NCI-H2081 (cell line): ENCODE measurements at places on chromosomes 16 and 17.

- DNase-seq = peak; percentile 75
Measured at GRCh38 chr17:76005263-76006149, 4.9 kb downstream of the CDK3 start.

DNA sequence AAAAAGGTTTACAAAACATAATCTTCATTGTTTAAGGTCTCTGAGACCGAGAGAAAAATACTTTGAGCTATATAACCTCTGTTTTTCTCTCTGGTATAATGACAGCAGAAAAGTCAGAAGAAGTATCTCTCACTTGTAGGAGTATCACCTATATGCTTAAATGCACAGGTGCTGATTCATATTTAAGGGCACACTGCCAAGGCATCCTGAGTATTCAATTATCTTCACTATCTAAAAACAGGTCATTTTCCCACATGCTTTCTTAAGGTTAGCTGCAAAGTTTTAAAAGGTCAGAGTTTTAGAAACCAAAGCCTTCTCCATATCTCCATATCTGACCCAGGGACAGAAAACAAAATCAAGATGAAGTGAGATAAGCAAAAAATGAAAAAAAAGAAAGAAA is 99.3 kb upstream of the C17orf78 start:
- DNase-seq = peak; percentile 10

- no peak for DNase-seq
Measured at GRCh38 chr16:66300501-66300900, 66.0 kb upstream of the CDH5 start.

DNA sequence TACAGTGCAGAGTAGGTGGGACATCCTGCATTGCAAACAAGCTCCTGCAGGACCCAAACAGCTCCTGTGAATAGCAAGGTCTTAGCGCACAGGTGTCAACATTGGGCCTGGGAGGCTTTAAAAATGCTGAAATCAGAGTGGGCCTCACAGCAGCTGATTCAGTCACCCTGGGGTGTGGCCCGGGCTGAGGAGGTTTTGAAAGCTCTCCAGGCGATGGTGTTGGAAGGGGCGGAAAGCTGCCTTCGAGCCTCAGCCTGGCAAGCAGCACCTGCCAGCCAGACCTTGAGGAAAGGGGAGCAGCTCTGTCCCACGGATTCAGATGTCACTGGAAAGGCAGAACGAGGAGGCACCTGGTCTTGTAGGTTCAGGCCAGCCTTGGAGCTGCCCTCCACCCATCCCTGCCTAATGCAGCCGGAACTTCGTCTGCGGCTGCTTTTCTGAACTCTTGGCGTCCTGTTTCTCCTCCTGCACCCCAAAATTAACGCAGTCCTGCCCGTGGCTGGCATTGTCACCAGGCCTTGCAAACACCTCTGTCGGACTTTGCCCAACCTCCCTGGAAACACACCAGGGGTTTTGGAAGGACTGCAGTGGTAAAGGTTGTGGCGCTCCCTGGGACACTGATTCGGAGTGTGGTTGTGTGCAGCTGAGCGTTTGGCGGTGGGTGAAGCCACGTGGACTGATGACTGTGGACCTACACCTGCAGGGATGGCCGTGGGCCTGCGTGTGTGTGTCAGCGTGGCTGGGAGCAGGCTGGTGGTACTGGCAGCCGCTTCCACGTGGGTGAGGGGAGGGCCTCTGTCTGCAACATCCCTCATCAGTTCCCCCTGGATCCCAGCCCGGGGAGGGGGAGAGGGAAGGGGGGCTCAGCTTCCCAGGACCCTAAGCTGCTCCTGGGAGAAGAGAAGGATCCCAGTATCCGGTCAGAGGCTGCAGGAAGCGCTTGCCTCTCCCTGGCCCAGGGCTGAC is 3.4 kb downstream of the NECAB2 start:
- no peak for DNase-seq

- no peak for DNase-seq
Measured at GRCh38 chr17:77943971-77944370, 14.5 kb upstream of the TNRC6C start.

DNA sequence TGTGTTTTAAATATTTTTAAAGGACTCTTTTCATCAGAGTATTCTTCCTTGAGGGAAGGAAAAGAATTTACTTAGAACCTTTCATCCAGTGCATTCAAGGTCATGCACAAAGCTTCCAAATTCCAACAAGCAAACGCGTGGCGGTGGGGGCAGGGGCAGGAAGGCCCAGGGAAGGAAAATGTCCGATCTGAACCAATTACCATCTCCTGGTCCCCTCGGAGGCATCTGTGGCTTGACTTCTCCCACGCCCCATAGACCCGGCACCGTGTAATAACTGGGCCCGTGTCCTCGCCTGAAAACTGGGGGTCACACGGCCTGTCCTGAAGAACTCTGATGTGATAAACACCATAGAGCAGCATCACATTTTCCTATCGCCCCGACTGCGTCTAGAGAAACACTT is 18.3 kb downstream of the MEAK7 start:
- no peak for DNase-seq

DNA sequence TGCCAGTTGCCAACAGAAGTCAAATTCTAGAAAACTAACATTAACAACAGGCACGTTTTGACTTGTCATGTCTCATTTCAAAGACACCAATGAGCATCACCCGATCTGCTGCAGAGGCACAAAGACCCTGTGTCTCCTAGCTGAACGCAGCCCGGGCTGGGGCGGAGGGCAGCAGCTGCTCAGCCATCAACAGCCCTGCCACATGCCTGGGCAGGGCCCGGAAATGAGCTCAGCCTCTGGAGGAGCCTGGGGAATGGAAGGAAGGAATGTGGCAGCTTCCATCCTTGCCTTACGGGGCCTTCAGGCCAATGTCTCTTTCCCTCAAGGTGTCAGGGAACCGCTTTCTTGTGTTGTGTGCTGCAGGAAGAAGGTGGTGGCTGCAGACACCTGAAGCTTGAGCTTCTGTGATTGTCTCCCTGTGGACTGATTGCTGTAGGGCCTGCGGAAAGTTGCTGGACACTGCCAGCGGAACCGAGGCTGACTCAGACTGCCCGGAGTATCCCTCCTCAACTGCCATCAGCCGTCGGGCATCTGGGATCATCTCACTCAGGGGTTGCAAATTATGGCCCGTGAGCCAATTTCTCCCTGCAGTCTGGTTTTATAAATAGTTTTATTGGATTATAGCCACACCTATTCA is 7.3 kb downstream of the CDH13 start:
- DNase-seq = no peak

GRCh38 chr16:4772351-4772750 is 5.4 kb upstream of the ZNF500 start:
- no peak for DNase-seq

- DNase-seq = peak; percentile 95
Measured at GRCh38 chr17:80544655-80545498, at the start of gene RPTOR. Gene RPTOR, plus strand, starts transcription at chr17:80544838. Its CDS starts 792 bp downstream, at chr17:80545630.

- DNase-seq = no peak
Measured at GRCh38 chr17:27793168-27793905, 7.0 kb downstream of the NOS2 start.

GRCh38 chr17:77136420-77136767 is 4.4 kb upstream of the SEC14L1 start:
- DNase-seq = no peak

- no peak for DNase-seq
Measured at GRCh38 chr17:49407086-49407485, 7.6 kb downstream of the PHB1 start.

GRCh38 chr16:56005958-56006357 is 130.8 kb upstream of the CES5A start:
- DNase-seq = no peak

DNA sequence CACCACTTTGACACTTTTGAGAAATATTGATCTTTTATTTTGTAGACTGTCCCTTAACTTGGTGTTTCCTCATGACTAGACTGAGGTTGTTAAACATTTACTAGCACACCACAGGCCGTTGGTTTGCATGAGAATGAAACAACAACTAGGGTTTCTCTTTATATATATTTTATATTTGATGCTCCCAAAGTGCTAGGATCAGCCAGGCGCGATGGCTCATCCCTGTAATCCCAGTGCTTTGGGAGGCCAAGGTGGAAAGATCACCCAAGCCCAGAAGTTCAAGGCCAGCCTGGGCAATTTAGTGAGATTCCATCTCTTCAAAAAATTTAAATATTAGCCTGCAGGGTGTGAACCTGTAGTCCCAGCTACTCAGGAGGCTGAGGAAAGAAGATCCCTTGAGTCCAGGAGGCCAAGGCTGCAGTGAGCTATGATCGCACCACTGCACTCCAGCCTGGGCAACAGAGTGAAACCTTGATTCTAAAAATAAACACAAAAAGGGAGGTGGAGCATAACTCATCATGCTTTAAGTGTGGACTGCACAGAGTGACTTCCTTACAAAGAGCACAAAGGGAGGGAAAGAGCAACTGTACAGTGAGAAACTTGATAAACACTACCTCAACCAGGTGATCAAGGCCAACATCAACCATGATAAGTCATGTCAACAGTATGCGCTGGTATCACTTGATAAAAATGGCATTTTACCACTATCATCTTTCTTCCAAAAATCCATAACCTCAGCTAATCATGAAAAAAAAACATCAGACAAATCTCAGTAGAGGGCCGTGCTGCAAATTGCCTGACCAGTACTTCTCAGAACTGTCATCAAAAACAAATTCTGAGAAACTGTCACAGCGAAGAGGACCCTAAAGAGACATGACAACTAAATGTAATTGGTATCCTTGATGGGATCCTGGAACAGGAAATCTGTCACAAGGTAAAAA is 72.8 kb upstream of the ATF7IP2 start:
- DNase-seq = no peak

DNA sequence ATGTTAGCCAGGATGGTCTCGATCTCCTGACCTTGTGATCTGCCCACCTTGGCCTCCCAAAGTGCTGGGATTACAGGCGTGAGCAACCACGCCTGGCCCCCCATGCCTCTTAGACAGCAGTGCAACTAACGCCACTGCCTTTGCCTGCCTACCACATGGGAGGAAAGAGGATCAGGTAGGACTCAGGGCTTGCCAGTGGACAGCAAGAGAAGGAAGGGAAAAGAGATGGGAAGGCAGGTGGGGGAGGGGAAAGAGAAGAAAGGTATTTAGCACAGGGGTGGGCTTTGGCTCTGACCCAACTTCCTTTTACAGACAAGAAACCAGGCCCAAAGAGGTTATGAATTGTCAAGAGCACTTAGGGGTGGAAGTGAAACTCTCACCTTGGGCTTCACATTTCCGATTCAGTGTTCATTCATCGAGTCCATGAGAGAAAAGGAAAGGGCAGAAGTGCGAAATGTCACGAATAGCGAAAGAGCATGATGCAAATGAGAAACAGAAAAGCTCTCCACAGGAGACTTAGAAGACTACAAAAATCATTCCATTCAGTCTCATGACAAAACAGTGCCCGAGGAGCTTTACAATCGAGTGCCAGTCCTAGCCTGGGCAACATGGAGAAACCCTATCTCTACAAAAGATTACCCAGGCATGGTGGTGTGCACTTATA is 36.4 kb downstream of the CDK5R1 start:
- DNase-seq = no peak

- DNase-seq = peak; percentile 95
Measured at GRCh38 chr17:7214300-7215135, 5.1 kb downstream of the DLG4 start.
